GM23248 (cell line): ENCODE measurements at places on chromosomes 16 and 17. TPM values are rescaled to one million over a fixed set of nuclear protein-coding genes. Genes with fewer than 3 reads are reported as not detected.

- DNase-seq, result no peak
These were observed 202.4 kb downstream of the SEC14L1 start for GRCh38 chr17:77343031-77343800.

DNA sequence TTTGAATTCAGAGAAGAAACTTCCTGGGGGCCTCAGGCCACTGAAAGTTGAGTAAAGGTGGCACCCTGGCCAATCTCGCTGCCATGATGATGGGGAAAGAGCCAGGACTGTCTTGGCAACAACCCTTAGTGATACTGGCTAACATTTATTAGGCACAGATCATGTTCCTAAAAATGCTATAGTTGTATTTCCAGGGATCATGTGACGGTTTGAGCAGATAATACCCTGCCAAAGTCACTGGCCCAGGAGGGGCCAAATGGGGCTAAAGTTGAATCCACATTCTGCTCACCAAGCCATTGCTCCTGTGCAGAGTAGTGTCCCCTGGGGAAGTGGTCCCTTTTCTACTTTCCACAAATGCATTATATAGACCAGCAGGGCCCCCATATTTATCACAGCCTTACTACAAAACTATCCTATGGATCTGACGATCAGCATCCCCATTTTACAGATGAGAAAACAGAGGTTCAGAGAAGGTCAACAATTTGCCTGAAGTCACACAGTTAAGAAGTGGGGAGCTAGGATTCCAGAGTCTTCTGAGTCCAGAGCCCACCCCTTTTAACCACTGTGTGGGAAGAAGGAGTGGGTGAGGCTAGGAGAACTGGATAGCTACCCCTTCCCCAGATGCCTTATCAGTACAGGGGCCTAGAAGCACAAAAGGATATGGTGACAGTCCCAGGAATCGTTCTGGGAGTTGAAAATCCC lies 300.0 kb upstream of the IRX3 start:
- no peak for DNase-seq

DNA sequence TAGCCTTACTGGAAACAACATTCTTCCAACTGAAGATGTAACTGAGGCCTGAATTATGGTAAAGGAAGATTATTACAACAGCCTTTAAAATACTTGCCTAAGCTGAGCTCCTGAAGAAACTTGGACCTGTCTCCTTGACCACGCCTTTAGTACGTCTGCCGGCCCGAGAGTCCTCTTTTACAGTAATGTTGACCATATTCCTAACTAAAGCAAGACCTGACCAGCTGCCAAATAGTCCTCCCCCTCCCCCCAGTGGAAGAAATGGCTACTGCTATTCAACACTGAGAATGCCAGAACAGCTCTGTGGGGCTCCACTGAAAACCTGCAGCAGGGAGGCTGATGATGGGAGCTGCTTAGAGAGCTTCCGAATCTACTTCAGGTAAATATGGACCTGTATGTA lies 12.6 kb upstream of the FOXJ1 start:
- DNase-seq, result peak; percentile 45

GRCh38 chr16:22653876-22654275 lies 143.2 kb downstream of the NPIPB5 start:
- DNase-seq, result no peak

DNA sequence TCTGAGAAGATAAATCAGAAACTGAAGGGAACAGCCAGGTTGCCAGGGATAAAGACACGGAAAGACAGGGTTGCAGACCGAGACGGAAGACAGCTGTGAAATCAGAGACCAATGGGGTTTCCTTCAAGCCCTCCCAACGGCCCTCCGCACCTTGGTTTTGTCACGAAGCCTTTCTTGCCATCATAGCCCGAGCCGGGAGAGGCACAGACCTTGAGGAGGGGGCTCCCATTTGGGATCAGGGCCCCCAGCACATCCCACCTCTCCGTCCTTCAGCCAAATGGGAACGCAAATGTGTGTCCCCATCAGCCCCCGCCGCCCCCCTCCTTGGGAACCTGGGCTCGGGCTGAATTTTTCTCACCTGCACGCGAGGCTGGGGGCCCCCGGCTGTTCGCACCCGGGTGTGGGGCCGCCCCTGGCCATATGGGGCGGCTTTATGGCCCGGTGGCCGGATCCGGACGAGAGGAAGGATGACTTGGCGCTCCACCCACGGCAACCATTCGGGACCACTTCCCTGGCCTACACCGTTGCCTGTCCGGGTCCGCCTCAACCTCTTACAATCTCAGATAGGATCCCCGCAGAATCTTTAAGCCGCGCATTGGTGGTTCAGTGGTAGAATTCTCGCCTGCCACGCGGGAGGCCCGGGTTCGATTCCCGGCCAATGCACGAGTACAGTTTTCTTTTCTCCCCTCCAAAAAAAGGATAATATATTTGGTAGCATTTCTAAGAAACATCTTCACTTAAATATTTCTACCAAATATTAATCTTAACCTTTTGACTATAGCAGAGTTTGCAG lies 1.4 kb upstream of the HES7 start:
- peak; percentile 66 for DNase-seq

GRCh38 chr17:62739645-62740388 lies 68.3 kb downstream of the MARCHF10 start:
- peak; percentile 23 for DNase-seq

DNA sequence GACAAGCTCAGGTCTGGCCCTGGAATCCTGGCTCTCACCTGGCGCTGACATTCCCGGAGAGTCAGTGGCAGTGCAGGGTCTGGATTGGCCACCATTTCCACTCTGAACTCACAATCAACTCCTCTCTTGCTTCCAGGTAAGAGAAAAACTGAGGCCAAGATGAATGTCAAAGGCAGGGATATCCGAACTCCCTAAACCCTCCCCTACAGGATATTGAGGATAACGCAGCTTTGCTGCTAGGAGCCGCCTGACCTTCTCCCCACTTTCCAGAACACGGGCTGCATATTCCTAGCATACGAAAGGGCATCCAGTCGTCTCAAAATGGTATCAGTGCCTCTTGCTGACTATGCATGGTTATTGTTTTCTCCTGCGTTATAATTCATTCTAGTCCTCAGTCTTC lies 473.4 kb downstream of the SOX9 start:
- DNase-seq, result no peak

GRCh38 chr16:2586901-2587480 lies 49.2 kb downstream of the PDPK1 start:
- no peak for DNase-seq

DNA sequence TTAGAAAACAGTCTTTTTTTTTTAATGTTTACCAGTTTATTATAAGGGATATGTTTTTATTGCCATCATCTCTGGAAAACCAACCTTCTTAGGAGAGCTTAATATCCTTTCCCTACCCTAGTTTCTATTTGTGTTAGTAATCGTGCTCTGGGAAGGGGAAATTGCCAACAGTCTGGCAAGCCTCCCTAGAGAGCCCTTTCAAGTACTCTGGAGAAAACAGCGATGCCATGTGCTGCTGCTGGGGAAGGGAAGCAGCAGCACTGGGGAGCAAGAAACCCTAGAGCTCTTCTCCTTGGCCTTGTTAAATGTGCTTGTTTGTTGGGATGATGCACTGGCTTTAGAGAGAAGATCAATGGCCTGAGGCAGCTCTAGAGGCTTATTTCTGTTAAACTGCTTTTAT lies 10.3 kb downstream of the RETREG3 start:
- DNase-seq, result peak; percentile 23

- peak; percentile 67 for DNase-seq
These were observed 266.4 kb downstream of the MRTFB start for GRCh38 chr16:14337303-14338191.

- peak; percentile 64 for DNase-seq
These were observed 172.6 kb downstream of the CDK5R1 start for GRCh38 chr17:32659419-32659842.

GRCh38 chr17:11780621-11781020 lies 182.4 kb downstream of the DNAH9 start:
- no peak for DNase-seq

DNA sequence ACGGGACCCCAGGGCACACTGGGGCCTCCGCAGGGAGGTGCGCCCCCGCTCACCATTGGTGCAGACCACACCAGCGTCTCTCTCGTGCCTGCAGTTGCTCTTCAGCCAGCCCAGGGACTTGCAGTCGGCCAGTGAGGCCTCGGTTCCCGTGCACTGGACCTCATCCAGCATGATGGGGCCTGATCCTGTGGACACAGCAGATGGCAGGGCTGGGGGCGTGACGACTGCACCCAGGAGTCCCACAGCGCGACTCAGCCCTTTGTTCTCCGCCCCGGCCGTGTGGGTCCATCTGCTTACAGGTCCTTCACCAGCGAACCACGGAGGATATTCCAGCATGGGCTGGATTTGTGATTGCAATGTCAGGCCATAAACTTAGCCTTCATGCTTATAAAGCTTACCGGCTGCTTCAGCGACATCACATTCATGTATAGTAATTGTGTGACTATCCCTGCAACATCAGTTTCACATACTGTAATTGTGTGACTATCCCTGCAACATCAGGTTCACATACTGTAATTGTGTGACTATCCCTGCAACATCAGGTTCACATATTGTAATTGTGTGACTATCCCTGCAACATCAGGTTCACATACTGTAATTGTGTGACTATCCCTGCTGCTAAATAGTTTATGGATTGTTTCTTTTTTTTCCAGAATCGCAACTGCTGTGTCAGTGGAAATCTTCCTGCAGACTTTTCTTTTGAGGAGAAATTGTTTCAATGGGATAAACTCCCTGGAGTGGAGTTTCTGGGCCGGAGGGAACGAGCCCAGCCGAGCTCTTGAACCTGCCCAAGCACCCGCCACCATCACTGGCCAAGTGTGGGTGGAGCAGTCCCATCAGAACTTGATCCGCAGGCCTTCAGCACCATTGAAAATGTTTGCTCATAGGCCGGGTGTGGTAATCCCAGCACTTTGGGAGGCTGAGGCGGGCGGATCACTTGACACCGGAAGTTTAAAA lies 4.8 kb downstream of the LGALS3BP start:
- DNase-seq, result peak; percentile 92

GRCh38 chr17:66980896-66981295 lies 16.4 kb downstream of the CACNG4 start:
- DNase-seq, result no peak

- no peak for DNase-seq
These were observed 92.8 kb downstream of the MYH10 start for GRCh38 chr17:8537734-8538133.

- no peak for DNase-seq
These were observed 34.3 kb upstream of the LGALS9 start for GRCh38 chr17:27596566-27597187.

- DNase-seq, result peak; percentile 96
These were observed 4.1 kb downstream of the MGAT5B start for GRCh38 chr17:76872221-76872873.

- DNase-seq, result no peak
These were observed 5.7 kb upstream of the SPATA32 start for GRCh38 chr17:45267436-45268055.

GRCh38 chr17:51455211-51455610 lies 194.9 kb downstream of the UTP18 start:
- no peak for DNase-seq

DNA sequence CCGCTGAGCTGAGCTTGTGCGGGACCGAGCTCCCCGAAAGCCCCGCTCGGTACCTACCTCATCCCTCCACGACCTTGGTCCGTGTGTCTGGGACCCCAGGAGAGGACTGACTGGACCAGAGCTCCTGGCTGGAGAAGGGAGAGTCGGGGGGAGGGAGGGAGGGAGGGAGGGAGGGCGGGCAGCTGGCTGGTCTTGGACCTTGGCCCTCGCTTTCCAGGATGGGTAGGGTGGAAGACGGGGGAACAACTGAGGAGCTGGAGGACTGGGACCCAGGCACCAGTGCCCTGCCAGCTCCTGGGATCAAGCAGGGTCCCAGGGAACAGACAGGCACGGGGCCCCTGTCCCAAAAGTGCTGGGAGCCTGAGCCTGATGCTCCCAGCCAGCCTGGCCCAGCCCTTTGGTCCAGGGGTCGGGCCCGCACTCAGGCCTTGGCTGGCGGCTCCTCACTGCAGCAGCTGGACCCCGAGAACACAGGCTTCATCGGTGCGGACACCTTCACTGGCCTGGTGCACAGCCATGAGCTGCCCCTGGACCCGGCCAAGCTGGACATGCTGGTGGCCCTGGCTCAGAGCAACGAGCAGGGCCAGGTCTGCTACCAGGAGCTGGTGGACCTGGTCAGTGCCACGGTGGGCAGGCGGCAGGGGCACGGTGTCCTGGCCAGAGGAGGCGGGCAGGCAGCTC lies 553 bp downstream of the RHBDL1 start:
- no peak for DNase-seq

- DNase-seq, result no peak
These were observed 71.6 kb downstream of the CDK5R1 start for GRCh38 chr17:32558326-32558955.

- DNase-seq, result peak; percentile 46
These were observed 7.2 kb downstream of the SMTNL2 start for GRCh38 chr17:4591529-4591928.

GRCh38 chr17:80260069-80260535 lies 550 bp upstream of the RNF213 start:
- peak; percentile 85 for DNase-seq

GRCh38 chr16:71811261-71811803 lies 2.7 kb upstream of the AP1G1 start:
- DNase-seq, result peak; percentile 24

- DNase-seq, result no peak
These were observed 617 bp upstream of the VTN start for GRCh38 chr17:28370744-28371103.

GRCh38 chr17:3990386-3991127 lies 26.3 kb upstream of the ATP2A3 start:
- DNase-seq, result peak; percentile 43

- DNase-seq, result no peak
These were observed 87.9 kb downstream of the OR1D5 start for GRCh38 chr17:2975469-2975958.

DNA sequence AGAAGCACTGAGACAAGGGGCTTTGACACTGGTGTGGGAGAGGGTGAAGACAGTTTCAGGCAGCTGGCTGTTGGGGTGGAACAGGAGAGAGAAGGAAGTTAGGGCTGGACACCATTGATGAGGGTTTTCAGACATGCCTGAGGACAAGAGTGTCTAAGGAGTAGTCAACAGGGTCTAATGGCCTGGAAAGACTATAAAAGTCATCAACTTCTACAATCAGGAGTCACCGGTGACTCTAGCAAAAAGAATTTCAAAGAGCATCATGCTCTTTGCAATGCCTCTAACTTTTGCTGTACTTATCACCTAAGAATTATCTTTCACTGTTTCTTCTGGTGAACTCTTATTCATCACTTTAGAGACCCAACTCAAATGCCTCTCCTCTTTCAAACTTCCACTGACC lies 213.9 kb downstream of the C16orf78 start:
- DNase-seq, result no peak

- DNase-seq, result peak; percentile 49
These were observed 21.2 kb downstream of the SLC39A11 start for GRCh38 chr17:73071066-73071999.

Gene SCARF1
- 0.25 TPM in 1 of 2 replicates, not detected in the other for total RNA-seq

Gene PCGF2
- 3.5 and 3.8 TPM in 2 replicates for total RNA-seq

Gene PLXDC1
- not detected in 2 replicates for total RNA-seq

Gene C17orf107
- total RNA-seq, result 3.8 and 8.8 TPM in 2 replicates

Gene CTRB2
- total RNA-seq, result not detected in 2 replicates

Gene SMIM22
- total RNA-seq, result not detected in 2 replicates

Gene SCNN1G
- total RNA-seq, result not detected in 2 replicates

Gene ARL5C
- not detected in 2 replicates for total RNA-seq

Gene ZNHIT3
- 21.8 and 28.4 TPM in 2 replicates for total RNA-seq

Gene SLC5A10
- not detected in 2 replicates for total RNA-seq

Gene OR2C1
- 0.51 TPM in 1 of 2 replicates, not detected in the other for total RNA-seq

Gene PRAC2
- not detected in 2 replicates for total RNA-seq

Gene WFIKKN2
- not detected in 2 replicates for total RNA-seq

Gene COG1
- 20.2 and 20.4 TPM in 2 replicates for total RNA-seq

Gene ARHGDIG
- total RNA-seq, result 0.65 TPM in 1 of 2 replicates, not detected in the other

Gene RTN4RL1
- 0.22 TPM in 1 of 2 replicates, not detected in the other for total RNA-seq

Gene ALDH3A1
- 1.2 and 22.1 TPM in 2 replicates for total RNA-seq

Gene PDP2
- 3.9 and 38.2 TPM in 2 replicates for total RNA-seq

Gene KIF2B
- not detected in 2 replicates for total RNA-seq
